ENCODE measurements at places on chromosomes 3 and 15.

GRCh38 chr15:78044407-78045155 lies 32.9 kb downstream of the TBC1D2B start:
- peak overlapping the region; percentile 52 for H3K4me3 ChIP-seq
- peaks cover 91% of the 10 kb centered on the region for H3K4me1 ChIP-seq
- peak overlapping the region; percentile 92 for H3K27ac ChIP-seq
- no peaks in the 10 kb centered on the region for H3K27me3 ChIP-seq
- no peak for DNase-seq
- H3K36me3 ChIP-seq, result no peaks in the 10 kb centered on the region

DNA sequence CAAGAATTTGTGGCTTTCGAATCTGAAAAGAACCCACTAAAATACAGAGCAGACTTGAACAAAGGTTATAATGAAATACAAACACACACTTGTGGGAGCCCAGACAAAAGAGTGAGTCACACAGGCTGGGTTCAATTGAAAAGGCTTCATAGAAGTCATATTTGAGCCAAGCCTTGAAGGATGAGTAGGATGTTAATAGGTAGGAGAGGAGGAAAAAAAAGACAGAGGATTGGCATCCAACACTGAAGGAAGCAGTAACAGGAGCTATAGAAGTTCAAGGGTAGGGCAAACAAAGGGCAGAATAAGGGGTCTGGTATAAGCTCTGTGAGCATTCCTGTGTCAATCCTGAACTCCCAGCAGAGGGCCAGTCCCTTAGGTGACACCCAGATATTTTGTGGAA lies 325.4 kb downstream of the FOXP1 start:
- peaks cover 4% of the 10 kb centered on the region for H3K36me3 ChIP-seq
- H3K4me1 ChIP-seq, result peaks cover 69% of the 10 kb centered on the region
- no peak for DNase-seq
- H3K27ac ChIP-seq, result peak overlapping the region; percentile 85
- H3K27me3 ChIP-seq, result no peaks in the 10 kb centered on the region

GRCh38 chr3:170635385-170635735 lies 49.5 kb upstream of the SLC7A14 start:
- no peak overlapping the region for H3K4me3 ChIP-seq
- H3K27ac ChIP-seq, result no peak overlapping the region
- no peaks in the 10 kb centered on the region for H3K36me3 ChIP-seq
- no peaks in the 10 kb centered on the region for H3K4me1 ChIP-seq

GRCh38 chr3:188949996-188950395 lies 221.8 kb upstream of the TPRG1 start:
- no peaks in the 10 kb centered on the region for H3K36me3 ChIP-seq
- no peak for DNase-seq
- H3K27me3 ChIP-seq, result peaks cover 45% of the 10 kb centered on the region
- H3K4me3 ChIP-seq, result no peak overlapping the region
- no peak overlapping the region for H3K27ac ChIP-seq
- no peaks in the 10 kb centered on the region for H3K4me1 ChIP-seq

GRCh38 chr3:156525808-156526207 lies 29.1 kb downstream of the SSR3 start:
- H3K36me3 ChIP-seq, result peaks cover 3% of the 10 kb centered on the region
- peaks cover 16% of the 10 kb centered on the region for H3K4me1 ChIP-seq
- peaks cover 2% of the 10 kb centered on the region for H3K27me3 ChIP-seq
- H3K27ac ChIP-seq, result no peak overlapping the region
- DNase-seq, result no peak

DNA sequence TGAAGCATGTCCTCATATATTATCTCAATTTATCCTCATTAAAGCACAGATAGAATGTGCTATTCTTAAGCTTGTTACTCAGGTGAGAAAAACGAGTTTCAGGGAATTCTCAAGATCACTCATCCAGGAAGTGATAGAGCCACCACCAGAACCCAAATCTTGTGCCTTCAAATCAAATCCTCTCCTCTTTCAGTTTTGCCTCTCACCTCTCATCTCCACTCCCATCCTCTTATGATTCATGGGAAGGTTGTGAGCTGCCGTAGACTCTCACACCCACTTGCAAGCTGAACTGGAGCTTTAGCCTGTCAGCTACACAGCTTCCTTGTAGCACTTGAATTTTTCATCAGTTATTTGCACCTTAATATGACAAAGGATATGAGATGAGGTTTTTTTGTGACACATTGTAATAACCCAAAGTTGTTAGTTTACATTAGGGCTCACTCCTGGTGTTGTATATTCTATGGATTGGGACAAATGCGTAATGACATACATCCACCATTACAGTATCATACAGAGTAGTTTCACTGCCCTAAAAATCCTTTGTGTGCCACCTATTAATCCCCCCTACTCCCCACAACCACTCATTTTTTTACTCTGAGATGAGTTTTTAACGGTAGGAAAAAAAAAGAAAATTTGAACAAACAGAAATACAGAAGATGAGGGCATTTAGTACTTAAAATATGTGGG lies 25.7 kb downstream of the GPR15 start:
- H3K4me3 ChIP-seq, result no peak overlapping the region
- no peaks in the 10 kb centered on the region for H3K27me3 ChIP-seq
- DNase-seq, result no peak

GRCh38 chr15:50116477-50116876 lies 2.6 kb downstream of the ATP8B4 start:
- DNase-seq, result no peak
- H3K4me3 ChIP-seq, result no peak overlapping the region
- peaks cover 5% of the 10 kb centered on the region for H3K4me1 ChIP-seq
- H3K27ac ChIP-seq, result no peak overlapping the region
- H3K36me3 ChIP-seq, result peaks cover 5% of the 10 kb centered on the region

DNA sequence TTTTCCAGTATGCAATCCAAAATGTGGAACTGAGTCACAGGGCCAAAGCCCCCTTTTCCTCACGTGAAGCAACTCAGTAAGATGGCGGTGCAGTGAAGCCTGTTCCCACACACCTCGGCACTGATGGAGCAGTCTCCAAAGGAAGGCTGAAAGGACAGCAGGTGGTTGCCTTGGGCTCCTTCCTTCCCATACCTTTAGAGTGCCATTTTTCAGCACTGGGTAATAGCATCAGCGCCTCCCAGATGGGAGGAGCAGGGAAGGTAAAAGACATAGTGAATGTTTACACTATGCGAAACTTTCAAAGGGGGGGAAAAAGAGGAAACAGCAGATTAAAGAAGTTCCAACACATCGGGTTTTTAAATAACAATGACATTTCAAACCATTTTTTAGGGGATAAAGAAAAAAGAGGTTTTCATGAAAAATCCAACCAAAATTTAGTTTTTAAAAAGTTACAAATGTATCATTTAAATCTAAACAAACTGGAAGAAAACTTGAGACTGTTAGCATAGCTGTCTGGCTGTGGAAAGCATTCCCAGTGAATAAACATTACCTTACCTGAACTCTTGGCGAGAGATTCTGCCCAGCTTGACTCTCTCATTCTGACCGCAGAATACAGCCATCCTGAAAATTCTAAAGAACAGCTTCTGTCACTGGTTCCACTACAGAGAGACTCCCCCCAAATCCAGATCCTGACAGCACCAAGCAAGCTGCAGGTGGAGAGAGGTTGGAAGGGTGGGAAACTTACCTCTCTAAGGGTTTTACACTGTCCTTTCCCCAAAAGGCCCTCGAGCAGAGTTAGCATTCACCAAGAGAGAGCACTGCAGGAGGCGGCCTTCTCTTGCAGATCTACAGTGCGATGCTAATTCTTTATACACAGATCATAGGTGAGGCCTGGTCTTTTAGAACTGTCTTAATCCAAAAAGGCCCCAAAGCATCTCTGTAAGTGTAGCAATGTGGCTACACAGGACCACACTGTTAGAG lies 32.6 kb downstream of the ABCC5 start:
- H3K27me3 ChIP-seq, result no peaks in the 10 kb centered on the region
- peaks cover 85% of the 10 kb centered on the region for H3K36me3 ChIP-seq
- DNase-seq, result no peak
- no peaks in the 10 kb centered on the region for H3K4me1 ChIP-seq
- no peak overlapping the region for H3K4me3 ChIP-seq

- H3K27me3 ChIP-seq, result peaks cover 12% of the 10 kb centered on the region
- H3K27ac ChIP-seq, result no peak overlapping the region
- no peaks in the 10 kb centered on the region for H3K4me1 ChIP-seq
- H3K4me3 ChIP-seq, result no peak overlapping the region
- no peaks in the 10 kb centered on the region for H3K36me3 ChIP-seq
These were observed 166.1 kb downstream of the ZNF621 start for GRCh38 chr3:40690749-40691451.

DNA sequence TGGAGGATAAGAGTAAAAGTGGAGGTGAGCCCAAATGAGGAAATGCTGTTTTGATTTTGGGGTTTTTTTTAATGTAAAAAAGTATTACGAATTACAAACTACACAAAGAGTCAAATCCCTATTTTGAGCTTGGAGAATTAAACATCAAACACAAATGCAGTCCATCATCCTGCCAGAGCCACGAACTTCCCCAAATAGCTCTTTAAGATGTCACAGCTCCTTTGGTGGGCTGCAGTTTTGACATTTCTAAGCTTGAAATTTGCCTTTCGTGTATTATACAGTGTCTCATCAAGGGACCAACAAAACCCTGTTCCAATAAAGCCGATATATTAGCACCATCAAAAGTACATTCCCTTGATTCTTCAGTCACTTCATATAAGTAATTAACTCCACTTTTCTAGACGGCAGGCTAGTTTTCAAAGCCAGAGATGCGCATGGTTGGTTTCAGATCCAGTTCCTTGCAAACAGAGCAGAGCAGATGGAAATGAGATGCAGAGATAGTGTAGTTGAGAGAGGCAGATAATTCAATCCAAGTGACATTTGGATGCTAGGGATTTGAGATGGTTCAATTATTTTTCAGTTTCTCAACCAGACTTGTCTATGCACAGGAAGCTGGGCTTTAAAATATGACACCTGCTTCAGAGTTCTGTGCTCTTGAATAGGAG lies 580.9 kb downstream of the EDEM1 start:
- H3K36me3 ChIP-seq, result no peaks in the 10 kb centered on the region
- no peak overlapping the region for H3K4me3 ChIP-seq
- no peak overlapping the region for H3K27ac ChIP-seq
- no peaks in the 10 kb centered on the region for H3K27me3 ChIP-seq
- DNase-seq, result no peak

DNA sequence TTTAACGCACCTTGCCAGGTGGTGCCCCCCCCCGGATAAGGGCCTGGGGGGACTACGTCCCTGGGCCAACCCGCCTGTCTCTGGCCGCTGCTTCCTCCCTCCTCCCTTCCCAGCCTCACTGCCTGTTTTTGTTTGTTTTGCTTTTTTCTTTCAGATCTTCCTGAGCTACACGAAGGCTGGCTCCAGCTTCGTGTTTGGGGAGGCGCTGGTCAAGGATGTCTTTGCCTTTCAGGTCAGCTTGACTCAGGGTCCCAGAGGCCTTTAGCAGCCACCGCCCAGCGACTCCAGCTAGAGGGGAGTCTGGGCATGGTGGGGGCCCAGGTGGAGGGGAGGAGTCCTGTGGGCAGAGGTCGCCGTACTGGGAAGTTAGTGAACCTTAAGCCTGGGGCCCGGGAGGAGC lies 24.1 kb downstream of the SLC28A1 start:
- H3K27ac ChIP-seq, result no peak overlapping the region
- no peak overlapping the region for H3K4me3 ChIP-seq
- H3K36me3 ChIP-seq, result no peaks in the 10 kb centered on the region
- no peak for DNase-seq
- peaks cover 2% of the 10 kb centered on the region for H3K27me3 ChIP-seq
- H3K4me1 ChIP-seq, result no peaks in the 10 kb centered on the region

GRCh38 chr3:46349484-46350261 lies 4.2 kb upstream of the CCR2 start:
- DNase-seq, result no peak
- peak overlapping the region; percentile 75 for H3K27ac ChIP-seq
- H3K36me3 ChIP-seq, result peaks cover 6% of the 10 kb centered on the region
- H3K27me3 ChIP-seq, result peaks cover 4% of the 10 kb centered on the region

DNA sequence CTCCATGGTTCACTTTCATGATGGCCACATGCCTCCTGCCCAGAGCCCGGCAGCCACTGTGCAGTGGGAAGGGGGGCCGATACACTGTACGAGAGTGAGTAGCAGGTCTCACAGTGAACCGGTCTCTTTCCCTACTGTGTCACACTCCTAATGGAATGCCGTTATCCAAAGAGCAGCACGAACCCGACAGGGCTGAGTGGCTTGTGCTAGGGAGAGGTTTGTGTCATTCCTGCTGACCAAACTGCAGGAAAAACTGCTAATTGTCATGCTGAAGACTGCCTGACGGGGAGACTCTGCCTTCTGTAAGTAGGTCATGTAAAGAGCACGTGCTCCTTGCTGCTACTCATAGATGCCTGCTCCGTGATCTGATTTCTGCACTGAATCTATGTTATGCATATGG lies 105.1 kb downstream of the ARPP21 start:
- H3K27me3 ChIP-seq, result no peaks in the 10 kb centered on the region
- H3K4me1 ChIP-seq, result no peaks in the 10 kb centered on the region
- H3K27ac ChIP-seq, result no peak overlapping the region
- no peak overlapping the region for H3K4me3 ChIP-seq
- H3K36me3 ChIP-seq, result no peaks in the 10 kb centered on the region
- no peak for DNase-seq

GRCh38 chr3:108124337-108125152 lies 33.7 kb upstream of the CD47 start:
- H3K4me3 ChIP-seq, result peak overlapping the region; percentile 98
- peak overlapping the region; percentile 97 for H3K27ac ChIP-seq
- H3K36me3 ChIP-seq, result no peaks in the 10 kb centered on the region
- no peaks in the 10 kb centered on the region for H3K27me3 ChIP-seq

GRCh38 chr3:124791639-124792151 lies 61.4 kb downstream of the UMPS start:
- no peak for DNase-seq
- H3K27ac ChIP-seq, result no peak overlapping the region
- no peak overlapping the region for H3K4me3 ChIP-seq
- H3K36me3 ChIP-seq, result no peaks in the 10 kb centered on the region

DNA sequence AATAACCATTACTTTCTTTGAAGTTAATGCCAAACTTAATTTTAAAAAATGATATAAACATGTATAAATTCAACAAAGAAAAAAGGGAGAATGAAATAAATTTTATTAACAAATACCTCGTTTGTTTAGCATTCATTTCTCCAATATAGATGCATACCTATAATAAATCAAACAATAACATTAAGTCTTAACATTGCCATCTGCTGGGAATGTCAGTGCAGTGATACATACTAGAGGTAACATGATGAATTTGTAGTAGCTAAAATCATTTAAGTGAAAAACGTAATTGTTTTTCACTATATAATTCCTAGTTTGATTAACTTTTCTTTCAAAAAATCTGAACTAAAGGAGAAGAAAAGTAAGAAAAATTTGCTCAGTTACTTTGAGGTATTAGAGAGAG lies 340.2 kb upstream of the CBLB start:
- peaks cover 7% of the 10 kb centered on the region for H3K36me3 ChIP-seq
- H3K4me3 ChIP-seq, result no peak overlapping the region
- no peaks in the 10 kb centered on the region for H3K27me3 ChIP-seq
